Sciatic nerve (tissue), 2 donors: ENCODE measurements at places on chromosomes 13 and 19.

DNA sequence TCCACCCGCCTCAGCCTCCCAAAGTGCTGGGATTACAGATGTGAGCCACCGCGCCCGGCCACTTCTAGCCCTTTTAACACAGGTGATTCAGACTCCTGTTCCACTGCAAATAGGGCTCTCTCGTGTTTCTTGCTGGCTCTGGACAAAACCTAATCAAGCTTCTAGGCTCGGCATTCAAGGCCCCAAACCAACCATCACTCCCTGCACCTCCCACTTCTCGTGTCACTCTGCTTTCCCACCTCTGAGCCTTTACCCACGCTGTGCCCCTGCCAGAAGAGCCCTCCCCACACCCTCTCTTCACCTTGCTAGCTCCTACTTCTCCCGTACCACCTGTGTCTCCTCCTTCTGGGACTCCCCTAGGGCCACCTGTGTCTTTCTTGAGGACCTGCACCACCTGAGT, 19.8 kb downstream of the KANK2 start:
- DNase-seq = no peak

- peak; percentile 74 for DNase-seq
Observed at GRCh38 chr13:76622315-76623040, 263.7 kb downstream of the KCTD12 start.

DNA sequence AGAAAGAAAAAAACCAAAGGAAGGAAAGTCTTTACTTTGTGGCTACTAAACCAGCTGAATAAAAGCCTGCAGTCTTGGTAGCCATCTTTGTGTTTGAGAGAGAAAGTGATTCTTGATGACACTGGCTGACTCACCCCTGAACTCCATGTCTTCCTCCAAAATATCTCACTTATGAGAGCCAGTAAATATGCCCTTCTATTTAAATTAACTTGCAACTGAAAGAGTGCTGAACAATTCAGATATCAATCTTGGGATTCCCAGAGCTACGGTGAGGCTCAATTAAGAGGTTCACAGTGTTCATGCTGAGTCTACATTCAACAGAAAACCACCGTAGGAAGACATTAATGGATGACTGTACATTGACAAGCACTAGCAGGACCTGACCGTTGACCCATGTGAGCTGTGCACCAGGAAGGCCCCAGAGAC, 57.9 kb downstream of the KCTD12 start:
- DNase-seq = no peak

DNA sequence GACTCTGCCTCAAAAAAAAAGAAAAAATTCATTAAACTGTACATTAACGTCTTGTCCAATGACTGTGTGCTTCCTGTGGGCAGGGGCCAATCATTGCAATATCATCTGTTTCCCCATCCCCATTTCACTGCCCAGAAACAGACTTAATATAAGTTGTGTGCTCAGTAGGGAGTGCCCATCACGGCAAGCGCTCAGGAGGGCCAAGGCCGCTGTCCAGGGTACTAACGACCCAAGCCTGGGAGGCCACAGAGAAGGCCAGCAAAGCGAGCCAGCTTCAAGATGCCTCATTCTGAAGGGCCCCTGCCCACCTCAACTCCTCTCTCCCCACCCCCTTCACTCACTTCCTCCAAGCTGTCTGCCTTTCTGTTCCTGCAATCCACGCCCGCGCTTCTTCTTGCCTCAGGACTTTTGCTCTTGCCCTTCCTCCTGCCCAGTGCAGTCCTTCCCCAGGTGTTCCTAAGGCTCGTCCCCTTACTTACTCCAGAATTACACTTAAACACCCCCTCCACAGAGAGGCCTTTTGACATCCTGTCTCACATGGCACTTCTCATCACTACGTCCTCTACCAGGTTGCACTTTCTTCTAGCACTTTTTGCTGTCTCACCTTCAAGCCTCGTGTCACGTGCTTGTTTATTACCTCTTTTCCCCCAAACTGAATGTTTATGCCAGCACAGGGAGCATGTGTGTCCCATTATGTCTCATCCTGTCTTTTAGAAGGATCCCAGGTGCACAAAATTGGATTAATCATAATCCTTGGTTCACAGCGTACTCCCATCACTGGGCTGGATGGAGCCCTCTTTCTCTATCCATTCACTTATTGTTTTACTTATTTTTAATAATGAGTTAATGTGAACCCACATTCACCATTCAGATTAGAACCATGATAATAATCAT, 11.3 kb upstream of the POU2F2 start:
- no peak for DNase-seq

DNA sequence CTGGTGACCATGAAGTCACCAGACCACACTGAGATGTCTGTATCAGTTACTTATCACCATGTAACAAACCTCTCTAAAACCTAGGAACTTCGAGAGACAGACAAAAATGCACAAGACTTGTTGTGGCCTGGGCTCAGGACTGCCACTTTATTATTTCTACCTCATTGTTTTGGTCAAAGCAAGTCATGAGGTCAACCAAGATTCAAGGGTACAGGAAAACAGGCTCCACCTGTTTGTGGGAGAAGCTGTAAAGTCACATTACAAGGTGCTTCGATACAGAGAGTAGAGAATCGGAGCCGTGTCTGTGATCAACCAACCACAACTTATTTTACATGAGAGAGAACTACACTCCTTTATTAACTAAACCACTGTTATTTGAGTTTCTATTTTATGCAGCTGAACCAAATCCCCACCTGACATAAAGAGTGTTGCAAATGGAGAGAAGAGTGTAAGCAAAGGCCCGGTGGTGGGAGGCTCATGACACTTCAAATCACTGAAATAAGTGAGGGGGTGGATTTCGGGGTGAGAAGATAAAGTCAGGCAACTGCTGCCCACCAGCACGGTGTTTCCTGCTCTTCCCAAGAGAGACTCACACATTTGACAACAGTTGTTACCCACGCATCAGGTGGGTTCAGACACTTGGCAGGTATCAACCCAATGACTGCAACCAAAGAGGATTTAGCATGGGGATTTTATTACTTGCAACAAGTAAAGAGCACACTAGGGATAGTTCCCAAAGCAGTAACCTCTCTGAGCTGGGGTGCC, 39.0 kb upstream of the IGSF23 start:
- DNase-seq = no peak

GRCh38 chr19:294946-295686, 3.9 kb upstream of the PLPP2 start:
- DNase-seq = no peak

- peak; percentile 95 for DNase-seq
Observed at GRCh38 chr19:3761382-3762129, at the start of gene APBA3. Gene APBA3 (minus strand): TSS chr19:3761692. CDS start chr19:3760264, 1,428 bp downstream.

DNA sequence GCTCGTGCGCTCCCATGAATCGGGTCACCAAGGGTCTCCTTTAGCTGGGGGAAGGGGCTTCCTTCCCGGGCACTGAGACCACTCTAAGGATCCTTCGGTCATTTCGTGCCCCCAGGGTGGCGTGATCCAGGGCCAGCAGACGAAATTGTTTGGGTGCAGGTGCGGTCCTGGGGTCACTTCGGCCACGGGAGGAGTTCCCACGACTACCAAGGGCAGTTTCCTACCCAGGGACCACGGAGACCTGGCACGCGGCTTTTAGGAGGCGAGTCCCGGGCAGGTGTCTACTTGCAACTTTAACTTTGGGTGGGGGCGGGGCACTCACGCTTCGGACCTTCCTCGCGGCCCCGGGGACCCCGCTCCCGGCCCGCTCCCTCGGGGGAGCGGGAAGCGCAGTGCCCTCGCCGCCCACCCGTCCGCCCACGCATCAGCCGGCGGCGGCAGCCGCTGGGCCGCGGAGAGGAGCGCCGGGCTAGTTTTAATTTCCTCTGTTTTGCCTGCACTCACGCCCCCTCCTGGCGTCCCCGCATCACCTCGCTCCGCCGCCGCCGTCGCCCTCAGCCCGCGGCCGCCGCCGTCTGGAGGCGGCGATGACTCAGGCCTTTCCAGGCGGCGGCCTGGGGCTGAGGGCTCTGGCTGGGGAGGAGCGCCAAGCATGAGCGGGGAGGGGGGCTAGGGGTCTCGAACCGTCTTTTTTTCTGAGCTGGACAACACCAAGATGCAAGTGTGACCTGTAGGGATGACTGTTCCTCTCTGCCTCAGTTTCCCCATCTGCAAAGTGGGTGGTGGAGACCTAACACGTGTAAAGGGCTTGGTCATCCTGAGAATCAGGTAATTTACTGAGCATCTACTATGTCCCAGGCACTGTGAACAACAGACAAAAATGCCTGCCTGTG, 21.8 kb downstream of the OLFM2 start:
- DNase-seq = peak; percentile 72

GRCh38 chr13:46996316-46997030, 99.6 kb upstream of the HTR2A start:
- no peak for DNase-seq

DNA sequence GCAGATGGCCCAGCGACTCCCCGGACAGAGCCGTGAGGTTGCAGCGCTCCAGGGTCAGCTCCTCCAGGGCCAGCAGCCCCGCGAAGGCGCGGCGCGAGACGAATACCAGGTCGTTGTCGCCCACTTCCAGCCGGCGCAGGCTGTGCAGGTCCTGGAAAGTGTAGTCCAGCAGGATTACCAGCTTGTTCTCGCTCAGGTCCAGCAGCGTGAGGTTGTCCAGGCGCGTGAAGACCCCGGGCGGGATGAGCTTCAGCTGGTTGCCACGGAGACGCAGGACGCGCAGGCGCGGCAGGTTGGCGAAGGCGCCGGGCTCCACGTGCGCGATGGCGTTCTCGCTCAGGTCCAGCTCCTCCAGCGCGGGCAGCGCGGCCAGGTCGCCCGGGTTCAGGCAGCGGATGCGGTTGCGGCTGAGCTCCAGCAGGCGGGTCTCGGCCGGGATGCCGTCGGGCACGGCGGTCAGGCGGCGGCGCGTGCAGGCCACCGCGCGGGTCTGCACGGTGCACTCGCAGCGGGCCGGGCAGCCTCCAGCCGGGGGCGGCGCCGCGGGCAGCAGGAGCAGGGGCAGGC, 9.3 kb upstream of the PEAK3 start:
- DNase-seq = no peak

- DNase-seq = no peak
Observed at GRCh38 chr13:98284679-98285078, 107.6 kb upstream of the RNF113B start.

- no peak for DNase-seq
Observed at GRCh38 chr19:19871932-19872331, 6.2 kb downstream of the ZNF253 start.

DNA sequence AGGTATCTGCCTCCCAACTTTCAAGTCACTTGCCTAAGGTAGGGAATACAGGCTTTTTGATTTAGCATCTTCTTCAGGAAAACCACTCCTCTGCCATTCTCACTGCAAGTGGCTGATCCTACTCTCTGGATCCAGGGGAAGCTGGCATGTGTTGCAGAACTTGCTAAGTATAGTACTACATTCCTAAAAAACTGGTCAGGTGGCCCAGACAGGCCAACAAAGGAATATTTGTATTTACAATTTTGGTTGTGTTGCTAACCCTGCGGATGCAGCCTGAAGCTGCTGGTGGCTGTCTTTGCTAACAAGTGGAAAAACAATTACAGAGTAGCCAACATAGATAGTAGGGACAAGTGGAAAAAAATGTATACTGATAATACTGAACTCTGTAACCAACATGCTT, 222.5 kb upstream of the STARD13 start:
- no peak for DNase-seq

DNA sequence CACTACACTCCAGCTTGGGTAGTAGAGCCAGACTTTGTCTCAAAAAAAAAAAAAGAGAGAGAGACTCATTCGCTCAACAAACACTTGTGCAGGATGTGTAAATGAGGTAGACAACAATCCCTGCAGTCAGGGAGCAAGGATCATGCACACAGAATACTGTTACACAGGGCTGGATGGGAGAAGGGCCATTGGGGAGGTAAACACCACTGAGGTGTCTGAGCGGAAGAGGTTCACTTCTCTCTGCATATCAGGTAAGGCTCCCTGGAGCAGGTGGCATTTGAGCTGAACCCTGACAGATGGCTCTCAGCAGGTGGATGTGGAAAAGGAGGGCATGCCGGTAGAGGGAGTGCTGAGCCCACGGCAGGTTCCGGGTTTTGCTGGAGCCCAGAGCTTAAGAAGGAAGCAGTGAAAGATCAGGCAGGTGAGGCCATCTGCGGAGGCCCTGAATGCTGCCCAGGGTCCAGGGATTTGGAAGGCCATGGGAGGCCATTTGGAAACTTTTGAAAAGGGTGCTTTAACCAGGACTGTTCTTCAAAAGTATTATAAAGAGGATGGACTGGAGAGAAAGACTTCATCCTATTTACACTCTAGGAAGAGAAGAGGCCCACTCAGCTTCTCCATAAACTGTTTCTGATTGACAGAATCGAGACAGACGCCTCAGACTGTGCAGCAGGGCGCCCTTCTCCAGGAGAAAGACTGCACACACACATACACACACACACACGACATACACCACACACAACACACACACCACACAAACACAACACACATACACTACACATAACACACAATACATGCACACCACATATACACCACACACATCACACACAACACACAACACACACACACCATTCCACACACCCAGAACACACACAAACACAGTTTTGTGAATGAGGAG, 199.4 kb downstream of the USP12 start:
- no peak for DNase-seq
